Neural crest cell (in vitro differentiated cells): ENCODE measurements at places on chromosomes 3 and 15.
A peak's percentile ranks its signal among the peaks of the same experiment; 100 is the strongest.

DNA sequence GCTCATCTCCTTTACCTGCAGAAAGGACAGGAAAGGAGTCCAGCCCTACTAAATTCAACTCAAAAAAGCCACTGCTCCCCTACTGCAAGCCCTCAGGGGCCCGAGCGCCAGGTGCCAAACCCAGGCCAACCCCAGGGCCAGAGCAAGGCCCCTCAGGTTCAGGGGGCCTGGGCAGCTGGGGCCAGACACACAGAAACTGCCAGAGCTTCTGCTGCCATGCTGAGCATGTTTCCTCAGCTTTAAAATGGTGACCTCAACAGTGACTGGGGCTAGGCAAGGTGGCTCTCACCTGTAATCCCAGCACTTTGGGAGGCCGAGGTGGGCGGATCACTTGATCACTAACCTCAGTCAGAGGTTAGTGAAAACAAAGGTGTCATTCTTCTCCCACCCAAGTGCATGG is 38.8 kb downstream of the KLHL25 start:
- no peak for DNase-seq

GRCh38 chr3:19154693-19155250 is 6.5 kb downstream of the KCNH8 start:
- DNase-seq: no peak

GRCh38 chr3:74445541-74445940 is 168.9 kb downstream of the CNTN3 start:
- no peak for DNase-seq

- no peak for DNase-seq
These were observed 167.3 kb downstream of the NECTIN3 start for GRCh38 chr3:111238885-111239284.

DNA sequence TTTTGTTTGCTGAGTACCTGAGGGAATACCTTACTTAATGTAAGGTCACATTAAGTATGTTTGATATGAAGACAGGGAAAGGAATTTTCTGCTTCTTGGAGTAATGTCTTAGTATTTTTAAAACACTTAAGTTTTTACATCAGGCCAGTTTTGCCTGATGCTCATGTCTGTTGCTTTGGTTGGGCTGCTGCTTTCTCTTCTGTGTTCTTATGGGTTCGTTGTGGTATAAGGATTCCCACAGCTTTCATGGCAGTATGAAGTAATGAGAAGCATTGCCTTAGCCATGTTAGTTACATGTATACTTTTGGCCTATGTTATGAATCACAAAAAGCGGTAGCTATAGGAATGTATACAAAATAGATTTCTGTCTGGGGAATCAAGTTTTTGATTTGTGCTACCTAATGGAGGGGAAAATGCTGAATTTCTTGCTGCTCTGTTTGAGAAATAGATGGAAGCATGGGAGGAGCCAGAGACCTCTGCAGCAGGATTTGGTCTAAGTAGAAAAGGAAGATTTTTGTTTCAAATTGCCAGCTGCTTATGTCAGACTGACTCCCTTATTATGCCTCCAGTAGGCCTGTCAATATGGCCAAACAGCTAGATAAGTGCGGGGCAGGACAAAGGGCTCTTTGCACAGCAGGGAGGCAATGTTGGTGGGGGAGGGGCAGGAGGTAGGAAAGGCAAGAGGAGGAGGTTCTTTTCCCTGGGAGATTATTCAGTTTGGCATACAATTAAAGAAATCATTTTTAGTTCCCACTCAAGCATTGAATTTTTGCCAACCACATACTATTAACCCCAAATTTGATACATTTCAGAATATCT is 5.2 kb downstream of the SETD5 start:
- peak; percentile 69 for DNase-seq

- no peak for DNase-seq
These were observed 130.3 kb downstream of the MINAR1 start for GRCh38 chr15:79562403-79562815.
